ENCODE measurements at places on chromosomes 2 and 18.

DNA sequence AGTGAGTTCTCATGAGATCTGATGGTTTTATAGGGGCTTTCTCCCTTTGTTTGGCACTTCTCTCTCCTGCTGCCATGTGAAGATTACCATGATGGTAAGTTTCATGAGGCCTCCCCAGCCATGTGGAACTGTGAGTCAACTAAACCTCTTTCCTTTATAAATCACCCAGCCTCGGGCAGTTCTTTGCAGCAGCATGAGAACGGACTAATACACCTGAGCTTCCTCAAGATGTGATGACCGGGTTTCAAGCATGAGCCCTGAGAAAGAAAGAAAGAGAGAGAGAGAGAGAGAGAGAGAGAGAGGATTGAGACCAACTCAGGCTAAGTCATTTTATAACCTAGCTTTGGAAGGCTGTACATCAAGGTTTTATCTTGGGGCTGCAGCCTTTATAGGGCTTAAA is 167.7 kb upstream of the SERPINE2 start:
- DNase-seq = no peak

- no peak for DNase-seq
Measured at GRCh38 chr2:1480671-1481076, 67.4 kb downstream of the TPO start.

- DNase-seq = no peak
Measured at GRCh38 chr18:9690418-9691188, 17.5 kb upstream of the RAB31 start.

- no peak for DNase-seq
Measured at GRCh38 chr18:26453386-26453901, 94.9 kb downstream of the KCTD1 start.

DNA sequence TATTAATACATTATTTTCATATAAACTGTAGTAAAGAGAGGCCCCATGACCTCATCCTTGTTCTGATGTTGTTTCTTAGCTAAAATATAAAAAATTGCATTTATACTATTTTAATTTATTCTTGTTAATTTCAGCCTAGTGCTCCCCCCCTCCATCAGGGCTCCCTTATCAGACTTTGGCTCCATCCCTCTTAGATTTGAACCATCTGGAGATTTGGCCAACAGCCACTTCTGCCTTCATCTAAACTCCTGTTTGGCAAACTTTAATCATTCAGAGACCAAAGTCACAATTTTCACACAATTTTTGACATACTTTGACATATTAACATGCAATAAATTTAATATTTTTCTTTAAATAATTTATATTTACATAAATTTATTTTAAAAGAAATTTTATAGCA is 569.3 kb downstream of the TDRD15 start:
- no peak for DNase-seq

DNA sequence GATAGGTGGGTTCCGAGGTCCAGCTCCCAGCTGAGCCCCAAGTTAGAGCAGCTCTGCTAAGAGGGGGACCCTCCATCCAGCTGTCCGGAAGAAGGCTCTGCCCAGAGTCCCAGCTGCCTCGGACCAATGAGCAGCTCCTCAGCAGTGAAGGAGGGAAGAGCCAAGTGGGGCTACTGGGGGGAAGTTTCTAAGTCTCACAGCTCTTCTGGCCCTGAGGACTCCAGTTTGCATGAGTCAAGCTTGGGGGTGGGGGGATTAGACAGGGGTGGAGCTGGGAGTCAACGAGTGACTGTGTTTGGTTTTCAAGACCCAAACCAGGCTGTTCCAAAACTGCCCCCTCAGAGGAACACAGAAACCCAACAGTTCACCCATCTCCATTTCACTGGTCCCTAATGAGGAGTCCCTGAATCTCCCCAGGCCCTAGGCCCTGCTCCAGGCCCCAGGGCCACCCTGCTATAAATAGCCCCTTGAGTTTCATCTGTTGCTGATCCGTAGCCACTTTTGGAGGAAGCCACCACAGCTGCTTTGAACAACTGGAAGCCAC is 100.9 kb downstream of the TNS1 start:
- no peak for DNase-seq
